ENCODE measurements at places on chromosomes 5 and 9.

DNA sequence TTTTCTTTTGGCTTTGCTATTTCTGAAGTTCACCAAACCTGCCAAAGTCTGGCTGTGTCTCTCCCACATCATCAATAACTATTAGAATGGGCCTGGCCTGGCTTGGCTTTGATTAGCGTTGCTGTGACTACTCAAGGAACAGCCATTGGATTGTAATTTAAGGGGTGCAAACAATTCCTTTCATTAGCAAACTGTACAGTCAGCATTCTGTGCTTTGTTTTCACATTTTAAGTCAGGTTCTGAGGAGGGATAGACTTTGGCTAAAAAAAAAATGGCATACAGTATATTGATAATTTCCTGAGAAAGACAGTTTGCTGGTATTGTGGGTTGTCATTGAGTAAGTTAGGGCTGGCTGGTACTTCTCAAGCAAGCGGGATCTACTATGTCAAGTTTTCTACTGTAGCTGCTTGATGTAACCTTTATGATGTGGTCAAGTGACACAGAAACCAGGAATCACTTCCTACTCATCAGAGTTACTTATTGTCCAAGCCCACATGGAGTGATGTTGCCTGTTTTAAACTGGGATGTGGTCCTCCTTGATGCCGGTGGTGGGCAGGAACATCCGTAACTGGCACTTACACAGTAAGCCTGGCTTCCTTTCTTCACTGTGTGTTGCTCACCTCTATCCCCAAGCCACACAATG lies 161.4 kb downstream of the CD180 start:
- no peak for DNase-seq

DNA sequence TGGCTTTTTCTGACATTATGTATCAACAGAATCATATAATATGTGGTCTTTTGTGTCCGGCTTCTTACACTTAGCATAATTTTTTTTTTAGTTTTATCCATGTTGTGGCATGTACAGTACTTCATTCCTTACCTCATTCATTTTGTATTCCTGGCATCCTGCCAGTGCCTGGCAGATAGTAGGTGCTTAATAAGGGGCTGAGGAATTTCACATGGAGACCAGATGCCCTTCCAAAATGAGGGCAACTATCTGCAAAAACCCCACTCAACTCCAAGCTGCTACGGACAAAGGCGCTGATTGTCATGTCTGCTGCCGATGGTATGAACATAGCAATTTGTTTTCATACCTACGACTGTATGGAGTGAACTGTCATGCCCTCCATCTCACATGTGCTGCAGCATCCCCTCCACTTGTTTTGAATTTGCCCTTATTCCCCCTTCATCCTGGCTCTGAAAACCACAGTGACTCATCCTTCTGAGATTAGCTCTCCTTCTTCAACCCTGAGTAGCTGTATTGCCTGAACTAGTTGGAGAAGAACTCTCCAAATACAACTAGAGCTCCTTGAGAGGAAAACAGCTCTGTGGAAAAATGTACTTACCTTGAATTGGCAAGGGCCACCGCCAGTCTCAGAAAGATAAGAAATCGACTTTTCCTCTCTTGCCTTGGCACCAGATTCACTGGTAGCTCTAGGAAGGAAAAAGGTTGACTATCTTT lies 41.3 kb upstream of the FOXE1 start:
- no peak for DNase-seq

GRCh38 chr9:100554935-100555401 lies 22.9 kb upstream of the CAVIN4 start:
- DNase-seq = no peak

GRCh38 chr9:130140706-130141105 lies 31.5 kb upstream of the NCS1 start:
- no peak for DNase-seq

- no peak for DNase-seq
Observed at GRCh38 chr5:9301200-9301599, 244.7 kb downstream of the SEMA5A start.

GRCh38 chr9:89603767-89604665 lies 796 bp upstream of the GADD45G start:
- peak; percentile 54 for DNase-seq

- DNase-seq = no peak
Observed at GRCh38 chr5:31113666-31114350, 79.7 kb upstream of the CDH6 start.

DNA sequence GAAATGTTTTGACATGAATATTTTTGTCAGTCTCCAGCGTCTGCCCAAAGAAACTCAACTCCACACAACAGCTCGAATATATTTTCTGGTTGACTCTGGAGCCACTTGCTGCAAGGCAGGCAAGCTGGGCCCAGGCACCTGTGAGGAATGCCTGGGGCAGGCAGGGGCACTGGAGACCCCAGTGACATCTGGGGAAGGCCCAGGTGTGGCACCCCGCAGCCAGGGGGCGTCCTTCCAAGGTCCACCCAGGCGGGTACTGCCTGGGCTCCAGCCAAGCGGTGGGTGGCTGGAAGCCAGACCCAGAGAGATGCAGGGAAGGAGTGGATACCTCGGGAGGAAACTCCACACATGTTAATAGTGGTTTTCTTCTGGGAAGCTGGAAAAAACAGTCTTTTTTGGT lies 125.9 kb downstream of the PHF2 start:
- DNase-seq = no peak

GRCh38 chr5:135735831-135736230 lies 98.6 kb upstream of the SLC25A48 start:
- DNase-seq = no peak

DNA sequence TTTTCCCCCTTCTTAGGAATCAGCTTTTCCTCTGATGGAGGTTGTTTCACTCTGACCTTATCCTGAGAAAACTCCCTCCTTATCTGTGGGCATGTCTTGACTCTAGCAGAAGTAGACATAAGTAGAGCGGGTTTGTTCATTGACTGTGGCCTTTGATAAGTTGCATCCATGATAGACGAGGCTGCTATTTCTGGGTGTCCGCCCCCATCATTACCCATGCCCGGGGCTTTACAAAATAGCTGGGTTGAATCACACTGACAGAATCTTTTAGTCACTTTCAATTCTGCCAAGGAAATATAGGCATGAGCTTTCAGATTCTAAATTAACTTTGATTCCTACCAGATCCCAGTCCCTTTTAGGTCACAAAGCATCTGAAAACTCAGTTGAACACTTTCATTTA lies 223.8 kb downstream of the SEC61B start:
- DNase-seq = no peak

DNA sequence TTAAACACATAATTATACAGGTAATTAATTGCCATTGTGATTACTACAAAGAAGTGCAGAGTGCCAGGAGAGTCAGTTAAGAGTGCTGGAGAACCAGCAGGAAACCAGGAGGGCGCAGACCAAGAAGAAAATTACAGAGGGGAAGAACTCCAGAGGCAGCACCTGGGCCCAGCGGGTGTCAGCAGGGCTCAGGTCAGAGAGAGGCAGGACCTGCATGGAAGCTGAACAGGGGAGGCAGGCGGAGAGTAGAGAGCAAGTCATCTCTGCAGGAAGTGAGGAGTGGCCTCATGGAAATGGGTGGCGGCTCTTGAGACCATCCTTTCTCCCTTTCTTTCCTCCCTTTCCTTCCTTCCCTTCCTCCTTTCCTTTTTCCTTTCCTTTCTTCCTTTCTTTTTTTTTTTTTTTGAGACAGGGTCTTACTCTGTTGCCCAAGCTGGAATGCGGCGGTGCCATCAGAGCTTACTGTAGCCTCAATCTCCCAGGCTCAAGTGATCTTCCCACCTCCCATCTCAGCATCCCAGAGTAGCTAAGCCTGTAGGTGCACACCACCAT lies 4.0 kb upstream of the ZBTB34 start:
- no peak for DNase-seq

GRCh38 chr9:76615177-76615603 lies 149.0 kb upstream of the PCA3 start:
- DNase-seq = no peak

GRCh38 chr5:45532826-45533624 lies 163.2 kb downstream of the HCN1 start:
- DNase-seq = no peak

DNA sequence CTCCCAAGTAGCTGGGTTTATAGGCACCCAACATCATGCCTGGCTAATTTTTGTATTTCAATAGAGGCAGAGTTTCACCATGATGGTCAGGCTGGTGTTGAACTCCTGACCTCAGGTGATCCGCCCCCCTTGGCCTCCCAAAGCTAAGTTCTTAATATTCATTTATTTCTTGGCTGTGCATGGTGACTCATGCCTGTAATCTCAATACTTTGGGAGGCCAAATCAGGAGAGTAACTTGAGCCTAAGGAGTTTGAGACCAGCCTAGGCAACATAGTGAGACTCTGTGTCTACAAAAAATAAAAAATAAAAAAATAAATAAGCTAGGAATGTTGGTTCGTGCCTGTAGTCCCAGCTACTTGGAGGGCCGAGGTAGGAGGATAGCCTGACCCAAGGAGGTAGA lies 587.1 kb upstream of the FTMT start:
- DNase-seq = no peak

DNA sequence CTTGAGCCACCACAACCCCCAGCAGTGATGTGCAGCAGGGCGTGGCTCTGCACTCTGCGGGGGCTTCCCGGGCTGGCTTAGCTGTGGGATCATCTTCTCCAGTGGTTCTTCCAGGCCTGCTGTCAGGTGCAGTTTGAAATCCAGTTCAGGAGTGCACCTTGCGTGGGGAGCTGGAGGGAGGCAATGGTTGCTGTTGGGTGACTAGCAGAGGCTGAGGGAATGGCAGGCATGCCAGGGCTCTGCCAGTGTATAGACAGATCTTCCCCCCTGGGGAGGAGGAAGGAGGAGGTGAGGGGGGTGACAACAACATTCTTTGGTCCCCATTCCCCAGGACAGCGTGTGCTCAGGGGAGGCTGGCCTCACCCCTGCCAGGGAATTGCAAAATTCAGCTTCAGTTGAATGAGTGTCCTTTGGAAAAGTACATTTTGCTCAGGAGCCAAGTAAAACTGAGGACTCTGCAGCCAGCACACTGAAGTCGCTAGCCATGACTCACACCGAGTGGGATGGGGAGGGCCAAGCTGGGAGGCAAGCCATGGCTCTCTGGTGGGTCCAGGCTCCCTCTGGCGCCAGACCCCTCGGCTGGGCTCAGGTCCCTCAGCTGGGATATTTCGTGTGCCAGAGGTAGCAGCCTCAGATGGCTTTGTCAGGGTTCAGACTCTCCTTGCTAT lies 35.0 kb downstream of the ERGIC1 start:
- no peak for DNase-seq

GRCh38 chr9:99013550-99013949 lies 69.8 kb downstream of the COL15A1 start:
- DNase-seq = peak; percentile 50

- DNase-seq = peak; percentile 45
Observed at GRCh38 chr5:177440211-177440989, 6.2 kb upstream of the PRR7 start.

DNA sequence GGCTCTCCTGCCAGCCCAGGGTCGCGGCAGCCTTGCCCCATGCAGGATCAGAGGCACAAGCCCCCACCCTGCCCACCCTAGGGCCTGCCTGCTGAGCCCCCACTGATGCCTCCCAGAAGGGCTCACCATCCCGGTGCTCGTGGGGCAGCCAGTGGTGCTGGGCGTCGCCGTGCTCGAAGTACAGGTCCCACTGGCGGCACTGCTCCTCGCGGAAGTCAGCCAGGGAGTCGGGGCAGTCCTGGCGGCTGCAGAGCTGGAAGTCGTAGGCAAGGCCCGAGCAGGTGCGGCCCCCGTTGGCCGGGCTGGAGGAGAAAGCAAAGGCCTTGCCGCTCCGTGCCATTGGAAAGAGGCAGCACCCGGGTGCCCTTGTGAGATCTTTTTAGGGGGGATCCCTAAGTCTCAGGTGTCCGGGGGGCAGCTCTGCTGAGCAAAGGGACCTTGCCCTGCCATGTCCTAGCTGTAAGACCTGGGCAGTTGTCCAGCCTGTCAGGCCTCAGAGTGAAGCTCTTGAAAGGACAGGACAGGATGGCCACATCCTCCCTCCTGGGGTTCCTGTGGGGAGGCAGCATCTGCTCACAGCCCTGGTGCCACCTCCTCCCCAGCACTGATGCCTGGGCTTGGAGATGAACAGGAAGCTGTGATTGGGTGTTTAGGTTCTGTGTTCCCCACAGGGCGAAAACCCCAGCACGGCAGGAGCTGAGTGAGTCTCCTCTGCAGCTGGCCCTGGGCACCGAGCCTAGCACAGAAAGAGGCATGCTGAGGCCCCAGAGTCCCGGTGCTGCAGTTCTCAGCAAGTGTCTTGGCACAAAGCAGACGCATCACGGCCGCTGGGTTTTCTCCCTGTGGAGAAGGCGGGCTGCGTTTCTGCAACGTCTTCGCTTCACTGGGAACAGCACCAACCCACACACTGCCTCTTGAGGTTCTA lies 77.7 kb downstream of the ZNF354C start:
- DNase-seq = no peak

GRCh38 chr5:172096207-172096940 lies 89.9 kb upstream of the FBXW11 start:
- DNase-seq = no peak

- DNase-seq = no peak
Observed at GRCh38 chr5:138457531-138458275, 7.6 kb upstream of the EGR1 start.

GRCh38 chr9:99753436-99753835 lies 68.2 kb upstream of the NR4A3 start:
- no peak for DNase-seq

DNA sequence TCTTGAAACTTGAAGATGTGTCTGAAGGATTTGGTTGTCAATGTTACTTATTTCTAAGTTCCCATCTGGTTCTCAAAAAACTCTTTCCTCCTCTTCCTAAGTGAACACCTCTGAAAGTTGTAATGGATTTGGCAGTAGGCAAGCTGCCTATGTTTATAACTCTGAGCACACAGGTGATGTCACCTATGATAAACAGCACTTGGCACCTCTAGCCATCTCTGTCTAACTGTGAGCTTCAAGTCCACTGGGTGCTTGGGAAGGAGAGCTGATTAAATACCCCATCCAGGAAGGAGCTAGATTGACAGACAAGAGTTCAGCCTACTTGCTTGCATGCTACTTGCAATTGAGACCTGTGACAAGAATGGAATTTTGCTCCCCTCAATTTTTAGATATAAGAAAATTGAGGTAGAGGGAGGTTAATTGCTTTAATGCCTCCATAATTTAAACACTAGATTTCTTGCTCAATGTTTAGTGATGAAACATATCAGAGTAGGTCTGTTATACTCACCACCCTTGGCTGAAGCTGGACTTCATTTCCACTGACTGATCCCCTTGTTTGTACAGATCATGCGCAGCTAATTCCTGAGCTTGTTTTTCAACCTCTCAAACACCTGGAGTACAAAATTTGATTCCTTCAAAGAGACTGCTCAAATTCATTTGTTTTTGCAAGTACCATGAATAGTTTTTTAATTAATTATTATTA lies 49.9 kb downstream of the PDE4D start:
- no peak for DNase-seq

GRCh38 chr9:22097707-22098106 lies 88.6 kb upstream of the CDKN2B start:
- no peak for DNase-seq

GRCh38 chr9:133690081-133690561 lies 48.0 kb downstream of the SARDH start:
- DNase-seq = no peak

GRCh38 chr9:104826079-104826775 lies 62.3 kb downstream of the NIPSNAP3B start:
- DNase-seq = no peak
